ENCODE measurements at places on chromosomes 3 and 15.

DNA sequence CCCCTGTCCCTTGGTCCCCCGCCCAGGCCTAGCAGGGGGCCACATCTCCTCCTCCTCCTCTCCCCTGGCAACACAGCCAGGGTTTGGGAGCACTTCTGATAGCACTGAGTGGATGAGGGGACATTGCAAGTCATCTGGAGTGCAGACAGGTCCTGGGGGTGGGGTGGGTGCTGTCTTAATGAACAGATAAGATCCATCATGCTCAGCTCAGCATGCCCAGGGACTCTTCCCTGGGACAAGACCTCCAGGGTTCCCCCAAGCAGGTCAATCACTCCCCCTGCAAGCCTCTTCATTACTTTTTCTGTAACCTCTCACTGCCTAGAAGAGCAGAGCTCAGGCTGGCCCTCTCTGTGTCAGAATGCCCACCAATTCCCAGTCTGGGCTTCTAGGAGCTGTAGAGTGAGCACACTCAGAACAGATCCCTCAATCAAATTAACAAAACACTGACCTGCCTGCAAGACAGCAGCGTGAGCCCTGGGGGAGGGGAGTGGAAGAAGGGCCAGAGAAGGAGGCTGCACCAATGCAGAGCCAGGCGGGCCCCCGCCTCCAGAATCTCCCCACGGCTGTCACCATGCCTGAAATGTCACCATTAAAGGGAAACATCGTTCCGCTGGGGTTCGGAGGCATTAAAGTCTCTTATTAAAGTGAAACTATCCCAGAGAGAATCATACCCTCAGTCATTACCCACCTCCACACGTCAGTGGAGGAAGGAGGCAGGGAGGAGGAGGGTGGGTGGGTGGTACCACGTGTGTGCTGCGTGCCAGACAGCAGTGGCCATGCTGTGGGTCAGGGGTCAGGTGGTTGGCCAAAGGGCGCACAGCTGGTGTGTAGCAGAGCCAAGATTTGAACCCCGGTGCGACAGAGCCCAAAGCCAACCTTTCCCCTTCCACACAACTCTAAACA lies 114.7 kb upstream of the LINGO1 start:
- DNase-seq: no peak

- DNase-seq: no peak
Measured at GRCh38 chr3:55688154-55688553, 201.0 kb upstream of the WNT5A start.

DNA sequence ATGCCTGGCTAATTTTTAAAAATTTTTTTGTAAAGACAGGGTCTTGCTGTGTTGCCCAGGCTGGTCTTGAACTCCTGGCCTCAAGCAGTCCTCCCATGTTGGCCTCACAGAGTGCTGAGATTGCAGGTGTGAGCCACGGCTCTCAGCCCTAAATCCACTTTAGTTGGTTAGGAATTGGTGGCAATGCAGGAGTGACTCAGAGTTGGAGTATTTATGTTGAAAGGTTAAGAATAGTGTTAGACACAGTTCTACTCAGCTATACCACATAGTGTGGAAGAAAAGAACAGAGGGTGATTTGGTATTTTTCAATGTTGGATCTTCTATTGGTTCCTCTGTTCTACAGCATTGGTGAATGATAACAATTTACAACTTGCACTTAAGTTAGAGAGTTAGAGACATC lies 7.6 kb downstream of the ZNF639 start:
- DNase-seq: no peak

- DNase-seq: no peak
Measured at GRCh38 chr3:9163289-9163688, 86.2 kb downstream of the SRGAP3 start.

- no peak for DNase-seq
Measured at GRCh38 chr3:2510591-2511145, 412.0 kb downstream of the CNTN4 start.

DNA sequence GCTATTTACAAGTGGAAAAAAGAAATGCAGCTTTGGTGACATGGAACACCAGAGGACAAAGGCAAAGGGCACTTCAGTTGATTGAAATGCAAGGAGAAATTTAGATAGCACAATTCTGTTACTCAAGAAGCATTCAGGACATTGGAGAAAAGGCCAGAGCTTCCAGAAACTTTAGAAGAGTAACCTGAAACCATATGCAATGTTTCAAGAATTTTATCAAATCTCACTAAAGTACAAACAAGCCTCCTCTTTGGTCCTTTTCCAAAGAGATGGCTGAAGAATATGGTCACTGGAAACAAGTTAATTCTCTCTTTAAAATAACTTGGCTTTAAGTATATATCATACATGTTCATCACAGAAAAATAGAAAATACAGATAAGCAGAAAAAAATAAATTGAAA lies 14.6 kb upstream of the LMOD3 start:
- DNase-seq: no peak
